ENCODE measurements at places on chromosomes 4 and X.

GRCh38 chr4:22241415-22241814, 274.5 kb downstream of the ADGRA3 start:
- no peak for DNase-seq

DNA sequence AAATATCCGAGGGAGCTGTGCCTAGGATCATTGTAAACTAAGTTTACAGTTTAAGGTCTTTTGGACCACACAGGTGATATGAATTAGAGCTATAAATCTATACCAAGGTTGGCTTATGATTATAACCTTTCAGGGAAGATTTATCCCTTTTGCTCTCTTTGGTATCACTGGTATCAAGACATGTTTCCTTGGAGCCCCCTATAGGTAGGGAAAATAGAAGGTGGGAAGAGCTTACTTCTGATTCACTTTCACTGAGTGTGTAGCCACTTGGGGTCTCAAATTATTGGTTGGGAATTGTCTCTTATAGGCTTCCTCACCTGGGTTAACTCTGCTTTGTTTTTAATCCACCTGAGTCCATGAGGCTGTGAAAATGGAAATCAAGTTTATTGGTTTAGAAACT, 262.1 kb upstream of the NR3C2 start:
- no peak for DNase-seq

- no peak for DNase-seq
These were observed 455.3 kb downstream of the PDHA2 start for GRCh38 chr4:96295143-96295741.

- no peak for DNase-seq
These were observed 179.1 kb upstream of the ANXA3 start for GRCh38 chr4:78372355-78372988.

All from smooth muscle cell of the brain vasculature (primary cell).